ENCODE measurements at places on chromosomes 5 and 9.

GRCh38 chr5:10653043-10653442, 89.2 kb downstream of the ANKRD33B start:
- no peak for DNase-seq

DNA sequence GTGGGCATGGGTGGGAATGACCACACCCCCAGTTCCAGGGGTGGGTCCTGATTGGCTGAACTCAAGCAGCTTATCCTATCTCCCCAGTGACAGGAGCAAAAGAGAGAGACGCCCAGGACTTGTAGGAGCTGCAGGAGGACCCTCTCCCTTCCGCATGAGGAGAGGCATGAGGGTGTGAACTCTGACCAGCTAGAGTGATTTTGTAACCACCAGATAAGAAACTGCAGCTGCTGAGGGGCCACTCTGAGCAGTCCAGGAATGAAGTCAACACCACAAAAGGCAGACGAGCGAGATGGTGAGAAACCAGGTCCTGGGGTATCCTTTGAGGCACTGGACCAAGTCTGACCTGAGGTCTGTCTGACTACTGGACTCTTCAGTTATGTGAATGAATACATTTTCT, 521.9 kb downstream of the BNC2 start:
- DNase-seq, result no peak

DNA sequence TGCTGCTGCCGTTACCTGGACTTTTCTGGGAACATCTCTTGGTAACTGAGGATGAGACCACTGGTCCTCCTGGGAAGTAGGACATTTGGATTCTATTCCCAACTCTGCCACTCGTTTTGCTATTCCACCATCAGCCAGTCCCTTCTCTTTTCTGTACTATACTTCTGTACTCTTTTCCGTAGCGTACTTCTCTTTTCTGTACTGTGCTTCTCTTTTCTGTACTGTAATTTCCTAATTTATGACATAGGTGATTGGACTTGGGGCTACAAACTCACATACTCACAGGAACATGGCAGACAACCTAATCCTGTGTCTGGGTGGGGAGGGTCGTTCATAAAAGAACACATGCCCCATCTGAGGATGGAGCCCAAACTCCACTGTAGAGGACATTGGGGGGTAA, 335.3 kb upstream of the PANK3 start:
- DNase-seq, result no peak

- no peak for DNase-seq
Observed at GRCh38 chr5:73908395-73908794, 282.4 kb downstream of the ARHGEF28 start.

GRCh38 chr5:42756606-42757601, at the start of gene CCDC152:
TSS of gene CCDC152 (plus strand) at chr5:42756818. CDS start at chr5:42759122, 2,304 bp downstream.
- DNase-seq, result peak; percentile 11

GRCh38 chr9:129282272-129282671, 104.2 kb upstream of the IER5L start:
- no peak for DNase-seq

DNA sequence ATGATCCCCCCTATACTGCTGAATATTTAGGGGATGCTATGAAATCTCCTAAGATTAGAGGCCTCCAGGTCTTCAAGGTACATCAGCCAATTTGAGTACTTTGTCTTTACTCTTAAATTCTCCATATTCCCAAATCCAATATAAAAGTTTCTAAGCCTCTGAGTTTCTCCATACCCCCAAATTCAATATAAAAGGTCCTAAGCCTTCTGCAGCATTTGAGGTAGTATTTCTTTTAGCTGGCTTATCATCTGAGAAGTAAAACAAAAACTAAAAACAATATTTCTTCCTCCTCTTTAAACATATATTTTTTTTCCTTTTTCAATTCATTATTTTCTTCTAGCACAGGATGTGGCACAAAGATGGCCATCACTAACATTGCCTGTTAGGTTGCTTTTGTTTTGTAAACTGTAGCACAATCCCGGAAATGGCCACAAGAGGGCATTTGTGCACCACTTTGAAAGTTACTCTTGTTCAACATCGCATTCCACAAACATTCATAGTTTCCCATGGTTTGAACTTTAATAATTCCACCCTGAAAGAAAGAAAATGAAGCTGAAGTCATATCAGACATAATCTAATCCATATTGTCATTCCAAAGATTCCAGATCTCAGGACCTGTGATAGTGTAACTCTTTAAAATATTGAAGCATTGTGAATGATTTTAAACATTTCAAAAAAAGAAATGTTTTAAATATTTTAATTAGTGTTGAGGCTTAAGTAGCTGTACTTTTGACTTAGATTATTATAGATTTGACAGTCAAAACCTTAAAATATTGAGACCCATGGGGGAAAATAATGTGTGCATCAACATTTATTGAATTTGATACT, 21.0 kb upstream of the SCGB3A2 start:
- DNase-seq, result peak; percentile 31

DNA sequence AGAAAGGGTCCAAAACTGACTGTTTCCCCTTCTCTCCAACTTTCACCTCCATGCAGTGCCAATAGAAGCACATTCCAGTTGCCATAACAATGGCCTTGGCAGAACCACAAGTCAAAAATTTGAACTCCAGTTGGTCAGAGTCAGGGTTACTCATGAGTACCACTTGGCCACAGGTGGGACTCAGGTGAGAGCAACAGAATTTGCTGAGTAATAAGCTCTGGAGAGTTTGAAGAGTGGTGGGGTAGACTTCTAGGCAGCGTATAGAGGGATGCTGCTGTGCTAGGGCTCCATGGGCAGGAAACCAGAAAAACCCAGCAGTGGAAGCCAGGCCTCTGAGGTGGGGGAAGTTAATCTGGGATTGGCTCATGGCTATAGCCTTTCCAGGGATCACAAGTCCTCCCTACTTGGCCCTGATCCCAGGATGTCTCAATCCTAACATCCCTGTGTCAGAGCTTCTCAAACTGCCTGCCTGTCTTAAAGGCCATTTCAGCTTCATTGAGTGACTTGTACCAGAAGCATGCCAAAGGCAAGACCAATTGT, 30.2 kb downstream of the SNX18 start:
- no peak for DNase-seq

DNA sequence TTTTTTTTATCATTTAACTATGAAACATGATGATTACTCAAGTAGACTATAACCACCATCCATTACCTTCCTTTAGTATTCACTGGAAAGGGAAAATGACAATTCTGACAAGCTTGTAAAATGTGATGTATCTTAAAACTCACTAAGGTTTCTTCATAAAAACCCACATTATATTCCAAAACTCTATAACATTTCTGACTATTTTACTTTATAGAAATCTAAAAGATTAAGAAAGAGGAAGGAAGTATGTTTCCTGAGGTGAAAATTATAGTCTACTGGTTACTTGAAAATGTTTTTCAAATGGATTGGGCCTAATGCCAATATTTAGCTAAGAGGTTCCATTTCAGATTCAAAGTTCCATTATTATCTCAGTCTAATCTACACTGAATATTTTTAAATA, 1982.2 kb upstream of the C9orf72 start:
- no peak for DNase-seq

DNA sequence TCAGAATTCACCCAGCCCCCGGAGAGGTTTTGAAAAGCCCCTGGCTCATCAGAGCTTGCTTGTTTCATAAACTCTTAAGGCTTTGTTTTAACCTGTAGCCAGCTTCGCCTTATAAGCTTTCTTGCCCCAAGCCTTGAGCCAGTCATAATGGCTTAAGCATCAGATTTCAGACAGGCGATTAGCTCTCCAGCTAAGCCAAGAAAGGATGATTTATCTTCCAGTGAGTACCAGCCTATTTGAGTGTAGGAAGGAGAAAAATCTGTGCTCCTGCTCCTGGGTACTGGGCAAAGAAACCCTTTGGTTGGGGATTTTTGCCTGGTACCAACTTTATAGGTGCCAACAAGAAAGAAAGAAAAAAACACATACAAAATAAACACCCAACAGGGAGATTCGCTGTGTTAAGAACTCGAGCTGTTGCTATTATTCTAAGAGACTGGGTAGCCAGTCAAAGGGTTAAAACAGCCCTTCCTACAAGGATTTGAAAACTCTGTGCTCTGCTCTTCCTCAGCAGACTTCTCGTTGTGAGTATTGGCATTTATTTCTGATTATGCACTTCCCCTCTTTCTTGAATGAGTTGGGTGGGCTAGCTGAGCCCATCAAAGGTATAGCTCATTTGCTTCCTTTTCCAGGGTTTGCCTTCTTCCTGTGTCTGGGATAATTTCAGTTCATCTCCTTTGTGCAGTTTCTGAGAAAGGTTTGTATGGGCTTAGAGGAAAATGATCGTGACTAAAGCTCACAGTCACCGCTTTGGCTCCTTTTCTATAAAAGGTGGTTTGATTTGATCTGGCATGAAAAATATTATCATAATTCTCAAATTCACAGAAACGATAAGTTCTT, 157.2 kb upstream of the DMRT1 start:
- DNase-seq, result no peak

GRCh38 chr5:80960531-80961375, 590 bp downstream of the RASGRF2 start:
- DNase-seq, result no peak

DNA sequence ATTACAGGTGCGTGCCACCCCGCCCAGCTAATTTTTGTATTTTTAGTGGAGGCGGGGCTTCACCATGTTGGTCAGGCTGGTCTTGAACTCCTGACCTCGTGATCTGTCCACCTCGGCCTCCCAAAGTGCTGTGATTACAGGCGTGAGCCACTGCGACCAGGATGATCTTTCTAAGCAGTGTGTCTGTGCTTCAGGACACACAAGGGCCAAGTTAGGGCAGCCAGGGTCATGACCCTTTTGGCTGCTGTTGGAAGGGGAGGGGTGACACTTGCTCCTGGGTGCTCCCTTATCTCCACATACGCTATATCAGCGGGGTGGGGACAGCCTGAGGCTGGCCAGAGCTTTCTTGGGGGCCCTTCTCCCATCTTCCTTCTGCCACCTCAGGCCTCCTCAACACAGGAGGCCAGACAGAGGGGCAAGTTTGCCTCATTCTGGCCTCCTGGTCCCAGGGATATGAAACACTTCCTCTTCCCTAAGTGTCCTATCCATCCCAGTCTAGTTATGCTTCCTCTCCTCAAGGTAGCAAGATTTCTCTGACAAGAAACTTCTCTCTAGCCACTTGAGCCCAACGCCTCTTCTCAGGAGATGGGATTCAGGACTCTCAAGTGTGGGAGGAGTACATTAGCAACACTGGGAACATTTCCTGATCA, 1.9 kb upstream of the ZNF79 start:
- DNase-seq, result peak; percentile 69

GRCh38 chr5:65674749-65675148, 47.2 kb downstream of the SGTB start:
- DNase-seq, result no peak

DNA sequence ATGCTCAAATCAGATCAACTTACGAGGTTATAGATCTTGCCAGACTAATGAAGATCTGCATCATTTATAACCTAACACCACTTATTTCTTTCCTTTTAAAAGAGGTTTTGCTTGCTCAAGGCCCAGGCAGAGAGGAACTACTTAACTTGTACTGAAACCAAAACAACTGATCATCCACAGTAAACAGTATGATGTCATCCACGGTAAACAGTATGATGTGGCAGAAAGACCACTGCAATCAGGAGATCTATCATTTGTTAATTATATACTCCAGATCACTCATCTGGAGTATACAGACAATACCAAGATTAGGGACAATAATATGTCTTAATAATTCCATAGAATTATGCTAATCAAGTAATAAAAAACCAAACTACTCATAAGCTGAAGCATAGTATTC, 116.8 kb downstream of the ADAMTS6 start:
- no peak for DNase-seq

- no peak for DNase-seq
Observed at GRCh38 chr9:110186254-110186653, 21.7 kb downstream of the C9orf152 start.

GRCh38 chr5:17218353-17219005, 1.0 kb downstream of the BASP1 start:
- DNase-seq, result no peak

DNA sequence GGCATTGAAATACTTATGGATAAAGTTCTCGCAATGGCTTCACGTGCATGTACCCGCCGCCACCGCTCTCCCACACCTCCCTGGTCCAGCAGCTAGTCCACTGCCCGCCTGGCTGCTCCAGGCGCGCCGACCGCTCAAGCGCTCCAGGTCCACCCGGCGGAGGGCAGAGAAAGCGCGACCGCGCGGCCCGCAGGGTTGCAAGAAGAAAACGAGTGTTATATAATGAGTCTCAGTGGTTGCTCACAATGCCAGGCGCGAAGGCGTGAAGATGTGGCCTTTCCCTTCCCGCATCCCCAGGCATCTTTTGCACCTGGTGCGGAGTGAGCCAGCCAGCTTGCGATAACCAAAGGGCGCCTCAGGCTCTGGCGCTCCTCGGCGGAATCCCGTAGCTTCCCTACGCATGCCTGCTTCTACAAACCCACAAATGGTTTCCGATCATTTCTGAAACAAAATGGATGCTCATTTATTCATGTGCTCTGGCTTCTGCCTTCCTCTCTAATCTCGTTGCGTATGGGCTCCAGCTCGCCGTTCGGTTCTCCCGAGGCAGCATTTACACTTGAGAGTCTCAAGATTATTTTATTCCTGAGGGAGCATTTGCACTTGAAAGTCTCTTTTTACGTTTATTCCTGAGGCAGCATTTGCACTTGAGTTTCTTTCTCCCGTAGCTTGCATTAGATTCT, 25.7 kb downstream of the CDKN2A start:
- no peak for DNase-seq

DNA sequence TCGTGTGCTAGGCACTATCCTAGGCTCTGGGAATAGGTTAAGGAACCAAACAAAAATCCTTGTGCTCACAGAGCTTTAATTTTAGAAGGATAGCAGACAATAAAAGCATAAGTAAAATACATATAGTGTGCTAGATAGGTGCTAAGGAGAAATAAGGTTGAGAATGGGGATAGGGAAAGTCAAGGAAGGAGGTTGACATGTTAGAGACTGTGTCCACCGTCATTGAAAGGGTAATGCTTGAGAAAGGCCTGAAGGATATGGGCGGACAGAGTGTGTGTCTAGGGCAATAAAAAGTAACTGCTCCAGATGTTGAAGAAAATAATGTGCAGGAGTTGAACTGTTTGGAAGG, 482 bp upstream of the TDRD7 start:
- DNase-seq, result no peak

DNA sequence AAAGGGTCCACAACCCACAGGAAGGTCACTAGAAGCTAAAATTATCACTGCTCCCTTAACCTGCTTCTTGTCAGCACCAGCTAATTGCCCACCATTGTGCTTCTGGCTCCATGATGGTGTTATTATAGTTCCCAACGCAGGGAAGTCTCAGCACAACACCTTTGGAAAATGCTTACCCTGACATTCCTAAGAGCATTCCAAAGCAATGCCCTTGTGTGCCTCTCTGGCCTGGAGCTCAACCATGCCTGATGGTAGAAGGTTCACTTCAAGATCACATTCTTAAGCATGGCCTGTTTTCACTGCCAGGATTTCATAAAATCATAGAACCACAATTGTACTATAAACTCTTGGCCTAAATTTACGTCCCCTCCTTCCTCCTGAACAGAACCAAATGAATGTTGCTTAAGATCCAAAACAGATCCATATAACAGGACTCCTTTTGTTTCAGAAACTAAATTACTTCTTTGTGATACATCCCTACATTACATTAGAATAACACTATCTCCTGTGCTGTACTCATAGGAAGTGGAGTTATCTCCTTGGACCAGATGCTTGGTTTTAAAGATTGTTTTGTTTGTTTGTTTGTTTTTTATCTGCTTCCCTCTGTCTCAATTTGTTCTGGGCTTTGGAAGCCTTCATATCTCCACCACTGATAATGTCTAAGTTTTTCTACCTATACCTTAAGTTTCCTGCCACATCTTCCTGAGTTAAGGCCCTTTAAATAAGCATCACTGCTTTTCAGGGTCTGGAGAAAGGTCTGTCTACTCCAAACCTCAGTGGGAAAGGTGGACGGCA, 32.1 kb downstream of the ARL15 start:
- no peak for DNase-seq
